ENCODE measurements at places on chromosomes 4 and X. TPM values are rescaled to one million over a fixed set of nuclear protein-coding genes. Genes with fewer than 3 reads are reported as not detected.
A peak's percentile ranks its signal among the peaks of the same experiment; 100 is the strongest.

Gene COL25A1
- total RNA-seq, result 0.04 TPM

Gene TEX13D
- not detected for total RNA-seq

DNA sequence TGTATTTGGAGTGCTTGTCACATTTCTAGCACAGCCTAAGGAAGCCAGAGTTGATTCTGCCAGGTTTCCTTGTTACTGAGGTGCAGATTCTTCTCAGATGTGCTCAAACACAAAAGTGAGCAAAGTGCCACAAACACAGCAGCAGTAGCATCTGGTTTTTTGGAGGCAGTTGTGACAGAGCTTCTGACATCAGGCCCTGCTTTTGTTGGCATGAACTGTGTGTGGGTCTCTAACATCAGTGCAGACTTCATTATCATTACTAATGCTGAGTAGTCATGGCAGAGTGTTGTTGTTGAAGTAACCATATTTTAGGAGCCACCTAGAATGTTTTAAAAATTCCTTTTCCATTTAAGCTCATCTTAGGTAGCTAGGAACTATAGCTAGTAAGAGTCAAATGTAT lies 656.6 kb downstream of the ANKRD50 start:
- ATAC-seq, result no peak

DNA sequence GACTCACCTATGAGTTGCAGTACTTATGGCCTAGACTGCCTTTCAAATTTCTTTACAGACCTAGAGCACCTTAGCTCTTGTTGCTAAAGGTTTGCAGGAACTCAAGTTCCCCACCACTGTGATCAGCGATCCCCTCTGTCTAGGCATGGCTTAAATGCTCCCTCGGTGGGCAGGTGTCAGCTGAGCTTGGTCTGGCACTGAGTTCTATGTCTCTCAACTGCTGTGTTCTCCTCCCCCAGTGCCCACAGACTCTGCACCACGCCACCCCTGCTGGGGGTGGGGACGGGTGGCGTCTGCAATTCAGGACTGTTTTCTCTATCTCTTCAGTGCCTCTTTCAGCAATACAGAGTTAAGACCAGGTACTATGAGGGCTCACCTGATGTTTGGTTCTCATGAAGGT lies 30.5 kb downstream of the TMEM271 start:
- ATAC-seq, result no peak

- ATAC-seq, result no peak
Observed at GRCh38 chrX:20670611-20671010, 403.9 kb upstream of the RPS6KA3 start.

Gene NAT8L
- total RNA-seq, result 0.04 TPM

Gene MAGEH1
- 2.1 TPM for total RNA-seq

- ATAC-seq, result no peak
Observed at GRCh38 chr4:8592366-8593263, at the start of gene CPZ. Gene CPZ, plus strand, starts transcription at chr4:8592765. Its CDS starts 69 bp downstream, at chr4:8592834.

Gene TLR8
- 0.32 TPM for total RNA-seq

GRCh38 chrX:44342866-44343265 lies 606 bp downstream of the EFHC2 start:
- no peak for ATAC-seq

DNA sequence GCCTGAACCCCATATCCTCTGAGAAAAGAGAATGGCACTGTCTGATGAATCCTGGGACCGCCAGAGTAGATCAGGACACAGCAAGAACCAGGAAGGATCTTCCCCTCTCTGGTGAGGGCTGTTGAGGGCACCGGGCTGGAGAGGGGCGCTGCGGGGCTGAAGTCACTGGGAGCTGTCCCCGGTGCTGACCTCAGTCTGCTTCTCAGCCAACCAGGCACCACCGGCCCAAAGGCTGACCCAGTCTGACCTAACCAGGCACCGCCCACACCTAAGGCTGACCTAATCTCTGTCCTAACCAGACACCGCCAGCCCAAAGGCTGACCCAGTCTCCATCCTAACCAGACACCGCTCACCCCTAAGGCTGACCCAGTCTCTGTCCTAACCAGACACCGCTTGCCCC lies 82.8 kb downstream of the CPZ start:
- peak; percentile 37 for ATAC-seq

Gene MND1
- total RNA-seq, result 4.4 TPM

- ATAC-seq, result peak; percentile 41
Observed at GRCh38 chrX:40579900-40580536, 752 bp upstream of the ATP6AP2 start.

Gene PAGE2
- not detected for total RNA-seq

DNA sequence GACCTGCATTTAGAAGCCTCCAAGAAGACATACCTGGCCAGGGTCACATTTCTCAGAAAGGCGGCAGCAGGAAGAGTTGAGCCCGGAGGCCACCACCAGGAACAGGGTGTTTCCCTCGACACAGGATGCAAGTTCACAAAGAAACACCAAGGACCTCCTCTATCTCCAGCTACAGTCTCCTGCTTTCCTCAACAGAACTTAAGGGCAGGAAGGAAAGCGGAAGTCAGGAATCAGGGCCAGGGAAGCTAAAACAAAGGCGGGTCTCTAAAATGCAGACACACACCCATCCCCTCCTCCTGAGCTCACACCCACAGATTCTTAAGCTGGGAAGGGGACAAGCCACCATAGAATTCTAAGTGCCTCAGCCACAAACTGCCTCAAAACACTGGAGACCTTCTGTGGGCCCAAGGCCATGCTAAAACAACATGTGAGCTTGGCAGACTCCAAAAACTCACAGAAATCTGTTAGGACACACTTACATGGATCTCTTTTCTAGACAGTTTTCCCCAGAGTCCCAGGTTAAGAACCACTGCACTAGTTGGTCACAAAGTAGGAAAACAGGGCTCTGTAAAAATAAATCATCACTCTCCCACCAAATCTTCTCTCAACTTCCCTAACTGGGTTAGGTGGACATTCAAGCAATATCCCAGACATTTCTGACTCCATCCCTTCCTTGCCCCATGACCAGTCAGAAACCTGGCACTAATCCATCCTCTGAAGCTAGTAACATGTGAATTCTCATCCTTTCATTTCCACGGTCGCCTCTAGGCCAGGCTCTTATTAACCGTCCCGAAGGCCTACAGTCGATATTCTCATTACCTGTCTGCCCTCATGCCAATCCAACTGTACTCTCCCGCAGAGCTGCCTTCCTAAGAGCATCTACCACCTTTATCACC lies 163.2 kb downstream of the APBB2 start:
- ATAC-seq, result no peak

DNA sequence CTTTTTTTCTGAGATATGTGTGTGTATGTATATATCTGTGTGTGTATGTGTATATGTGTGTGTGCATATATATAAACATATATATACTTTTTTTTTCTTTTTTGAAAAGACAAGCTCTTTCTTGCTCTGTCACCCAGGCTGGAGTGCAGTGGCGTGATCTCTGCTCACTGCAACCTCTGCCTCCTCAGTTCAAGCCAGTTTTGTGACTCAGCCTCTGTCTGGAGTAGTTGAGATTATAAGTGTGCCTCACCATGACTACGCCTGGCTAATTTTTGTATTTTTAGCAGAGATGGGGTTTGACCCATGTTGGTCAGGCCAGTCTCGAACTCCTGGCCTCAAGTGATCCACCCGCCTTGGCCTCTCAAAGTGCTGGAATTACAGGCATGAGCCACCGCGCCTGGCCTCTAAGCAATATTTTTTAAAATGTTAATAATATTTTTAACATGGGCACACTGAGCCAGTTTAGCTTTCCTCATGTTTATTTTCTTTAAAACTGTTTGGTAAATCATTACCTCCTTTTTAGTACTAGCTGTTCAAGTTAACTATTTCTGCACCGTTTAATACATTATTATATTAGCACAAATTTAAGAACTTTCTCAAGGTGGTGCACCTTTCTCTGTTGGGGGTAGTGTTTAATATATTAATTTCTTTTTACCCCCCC lies 33.3 kb downstream of the BBS12 start:
- peak; percentile 70 for ATAC-seq

- no peak for ATAC-seq
Observed at GRCh38 chr4:144861471-144861870, 215.5 kb downstream of the HHIP start.

GRCh38 chrX:29862126-29862677 lies 353.2 kb upstream of the MAGEB2 start:
- no peak for ATAC-seq

Gene ENPEP
- 0.40 TPM for total RNA-seq

DNA sequence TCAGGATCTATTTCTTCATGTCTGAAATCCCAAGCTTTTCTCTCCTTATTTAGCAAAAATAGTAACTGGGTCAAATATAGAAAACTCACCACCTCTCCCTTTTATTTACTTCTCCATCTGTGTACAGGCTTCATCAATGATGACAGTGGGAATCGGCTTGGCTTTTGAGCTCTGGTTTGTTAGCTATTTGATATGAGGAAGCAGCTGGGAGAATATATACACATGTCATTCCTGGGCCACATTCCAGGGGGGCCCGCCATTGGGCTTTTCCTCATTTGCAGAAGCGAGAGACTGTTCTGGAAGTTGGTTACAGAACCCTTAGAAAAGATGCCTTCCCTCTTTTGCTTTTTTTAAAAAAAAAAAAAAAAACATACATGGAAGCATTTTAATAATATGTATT lies 107.4 kb upstream of the F9 start:
- ATAC-seq, result no peak

DNA sequence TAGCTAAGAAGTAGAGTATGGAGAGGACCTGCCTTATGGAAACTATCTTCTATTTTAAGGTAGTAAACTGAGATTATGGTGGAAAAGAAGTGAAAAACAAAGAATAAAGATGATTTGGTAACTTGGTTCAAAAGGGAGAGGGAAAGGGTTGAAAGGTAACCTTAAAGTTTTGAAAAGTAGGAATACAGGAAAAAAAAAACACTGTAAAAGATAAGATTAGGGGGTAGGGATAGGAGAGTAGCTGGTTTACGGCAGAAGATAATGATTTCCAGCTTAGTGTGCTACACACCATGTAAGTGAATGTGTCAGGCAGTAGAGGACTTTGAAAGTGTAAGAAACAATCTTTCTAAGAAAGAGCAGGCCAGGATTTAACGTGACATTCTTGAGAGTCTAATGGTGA lies 35.3 kb downstream of the FAM13A start:
- no peak for ATAC-seq

Gene ZNF157
- 0.16 TPM for total RNA-seq

- ATAC-seq, result peak; percentile 23
Observed at GRCh38 chrX:47637546-47638195, 7.9 kb upstream of the CFP start.

DNA sequence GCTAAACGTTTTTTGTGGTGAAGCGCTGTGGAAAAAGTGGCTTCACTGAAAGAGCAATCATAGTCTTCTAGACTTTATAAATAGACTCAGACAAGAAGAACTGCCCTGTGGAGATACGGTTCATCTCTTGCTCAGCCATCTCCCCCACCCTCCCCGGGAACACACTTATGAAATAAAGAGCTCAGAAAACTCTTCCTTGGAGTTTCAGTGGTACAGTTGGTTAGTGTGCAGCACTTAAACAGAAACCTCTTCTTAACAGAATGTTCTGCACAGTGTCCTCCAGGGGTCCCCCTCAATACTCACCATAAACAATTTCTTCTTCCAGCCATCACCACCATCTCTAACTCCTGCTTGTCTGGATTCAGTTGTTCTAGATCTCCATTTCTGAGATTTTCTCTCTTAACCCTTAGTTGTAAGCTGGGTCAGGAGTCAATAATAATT lies 313.0 kb downstream of the ARHGAP10 start:
- ATAC-seq, result no peak

GRCh38 chr4:128454881-128455280 lies 167.3 kb upstream of the PGRMC2 start:
- ATAC-seq, result peak; percentile 17

DNA sequence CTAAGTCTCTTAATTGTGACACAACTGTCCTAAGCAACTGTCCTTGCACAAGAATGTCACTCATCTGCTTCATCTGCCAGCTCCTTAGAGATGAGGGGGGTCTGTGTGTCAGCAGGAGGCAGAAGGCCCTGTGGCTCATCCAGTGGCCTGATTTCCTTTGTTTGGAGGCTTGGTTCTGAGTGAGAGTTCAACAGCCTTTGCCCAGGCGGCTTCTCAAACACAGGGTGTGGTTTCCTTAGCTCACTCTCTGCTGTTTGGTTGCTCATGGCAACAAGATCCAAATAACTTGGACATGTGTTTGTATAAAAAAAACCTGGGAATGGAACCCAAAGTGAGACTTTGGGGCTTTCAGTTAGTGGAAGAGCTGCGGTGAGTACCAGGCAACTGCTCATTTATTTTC lies 46.6 kb downstream of the MAP7D3 start:
- ATAC-seq, result no peak

Gene PALLD
- total RNA-seq, result 70.1 TPM

GRCh38 chr4:55661398-55662056 lies 25.4 kb upstream of the NMU start:
- ATAC-seq, result no peak

GRCh38 chr4:76764251-76764650 lies 133.7 kb downstream of the SOWAHB start:
- ATAC-seq, result no peak

Gene CNGA1
- total RNA-seq, result 7.2 TPM

Gene L1CAM
- 0.80 TPM for total RNA-seq

DNA sequence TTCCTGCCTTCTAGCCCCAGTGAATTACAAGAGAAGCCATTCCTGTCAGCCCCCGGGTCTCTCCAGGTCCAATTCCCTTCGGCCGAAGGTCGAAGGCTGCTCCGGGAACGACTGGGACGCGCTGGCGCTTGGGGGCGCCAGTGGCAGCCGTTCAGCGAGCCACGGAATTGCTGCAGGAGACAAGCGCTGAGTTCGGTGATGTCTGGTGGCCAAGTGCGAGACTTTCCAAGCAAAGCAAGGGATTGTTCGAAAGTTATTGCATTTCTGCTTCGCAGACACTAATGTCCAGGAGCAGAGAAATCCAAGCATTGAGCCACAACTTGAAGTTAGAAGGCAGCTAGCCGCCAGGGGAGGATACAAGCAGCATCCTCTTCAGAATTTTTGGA lies 1.1 kb upstream of the DKK2 start:
- ATAC-seq, result no peak

Gene F8A3
- 2.3 TPM for total RNA-seq

DNA sequence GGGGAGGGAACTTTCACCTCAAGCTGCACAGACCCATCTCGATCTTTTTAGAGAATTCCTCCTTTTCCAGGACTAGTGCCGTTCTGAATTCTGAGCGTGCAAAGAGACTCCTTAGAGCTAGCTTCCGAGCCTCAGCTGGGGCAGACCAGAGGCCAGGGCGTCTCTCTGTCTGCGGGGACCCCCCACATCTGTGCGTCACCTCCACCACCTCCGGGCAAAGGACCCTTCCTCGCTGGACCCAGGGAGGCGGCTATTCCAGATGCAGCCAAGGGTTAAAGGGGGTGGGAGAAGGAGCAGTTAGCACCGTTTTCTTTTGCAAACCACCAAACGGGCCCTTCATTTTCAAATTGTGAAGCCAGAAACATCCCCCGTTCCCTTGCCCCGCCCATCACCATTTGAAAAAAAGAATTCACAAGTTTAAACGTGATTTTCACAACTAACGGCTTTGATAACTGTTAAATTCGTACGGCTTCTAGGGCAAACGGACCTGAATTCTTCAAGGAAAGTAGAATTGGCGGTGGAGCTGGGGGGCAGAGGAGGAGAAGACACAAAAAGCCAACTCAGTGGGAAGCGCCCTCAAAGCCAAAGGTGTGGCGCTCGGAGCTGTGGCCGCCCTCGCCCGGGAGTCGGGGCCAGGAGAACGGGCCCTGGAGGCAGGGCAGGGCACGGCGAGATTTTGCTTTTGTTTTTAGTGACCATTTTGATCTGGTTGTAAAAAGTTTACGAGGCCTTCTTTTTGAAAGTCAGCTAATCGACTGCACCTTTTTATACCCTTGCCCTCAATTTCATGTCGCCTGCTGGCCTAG lies 3.3 kb upstream of the PDGFRA start:
- no peak for ATAC-seq

GRCh38 chr4:123573866-123574508 lies 177.4 kb downstream of the SPRY1 start:
- ATAC-seq, result no peak

Gene TAF7L
- 0.12 TPM for total RNA-seq

Gene WDR19
- total RNA-seq, result 9.3 TPM

GRCh38 chr4:88570001-88570400 lies 22.3 kb upstream of the HERC3 start:
- ATAC-seq, result no peak
